ENCODE measurements at places on chromosomes 1 and 21.

DNA sequence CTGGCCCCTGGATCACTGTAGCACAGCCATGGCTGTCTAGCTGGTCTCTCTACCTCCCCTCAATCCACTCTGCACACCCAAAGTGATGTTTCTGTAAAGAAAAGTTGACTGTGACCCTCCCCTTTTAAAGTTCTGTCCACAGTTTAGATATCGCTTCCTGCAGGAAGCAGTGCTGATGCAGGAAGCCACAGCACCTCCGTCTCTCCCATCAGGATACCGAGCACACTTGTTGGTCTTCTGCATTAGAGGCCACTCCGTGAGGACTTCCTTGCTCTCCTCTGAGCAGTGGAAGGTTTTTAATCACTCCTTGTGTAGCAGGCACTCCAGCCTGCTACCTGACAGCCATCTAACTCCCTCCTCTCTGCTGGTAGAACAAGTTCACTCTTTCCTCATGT lies 69.5 kb downstream of the GADD45A start:
- DNase-seq: no peak

DNA sequence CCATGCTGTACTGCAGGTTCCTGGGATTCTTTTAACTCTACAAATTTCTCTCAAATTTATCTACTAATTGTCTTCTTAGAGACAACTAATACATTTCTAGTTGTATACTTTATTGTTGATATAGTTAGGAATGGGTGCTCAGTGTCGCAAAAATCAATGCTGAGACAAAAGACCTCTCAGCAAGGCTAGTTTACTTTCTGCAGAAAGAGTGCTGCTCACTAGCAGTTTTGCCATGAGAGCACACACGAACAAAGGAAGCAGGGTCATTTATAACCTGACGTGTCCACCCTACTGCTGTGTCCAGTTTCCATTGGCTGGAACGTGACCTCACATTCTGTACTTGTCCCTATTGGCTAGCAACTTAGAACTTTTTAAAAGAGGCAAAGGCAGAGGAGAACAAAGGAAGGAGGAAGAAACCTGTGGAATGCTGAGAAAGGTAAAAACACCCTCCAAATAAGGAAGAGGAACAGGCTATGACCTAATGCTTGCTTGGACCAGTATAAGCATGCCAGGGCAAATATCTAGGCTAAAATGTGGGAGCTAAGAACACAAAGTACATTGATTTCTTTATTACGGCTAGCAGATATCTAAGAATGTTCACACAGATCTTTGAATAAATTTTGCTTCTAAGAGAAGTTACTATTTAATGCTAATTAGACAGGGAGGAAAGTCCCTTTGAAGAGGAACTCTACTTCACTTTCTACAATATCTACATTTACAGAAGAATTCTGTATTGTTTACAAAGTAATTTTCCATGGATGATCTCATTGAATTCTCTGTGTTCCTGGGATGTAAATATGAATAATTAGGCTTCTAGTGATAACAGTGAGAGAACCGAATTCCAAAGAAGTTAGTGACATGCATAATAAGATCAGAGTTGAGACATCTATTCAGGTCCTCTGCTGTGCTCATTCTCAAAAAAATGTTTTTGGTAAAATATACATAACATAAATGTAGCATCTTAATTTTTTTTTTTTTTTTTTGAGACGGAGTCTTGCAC lies 86.0 kb upstream of the MAP10 start:
- DNase-seq: no peak

DNA sequence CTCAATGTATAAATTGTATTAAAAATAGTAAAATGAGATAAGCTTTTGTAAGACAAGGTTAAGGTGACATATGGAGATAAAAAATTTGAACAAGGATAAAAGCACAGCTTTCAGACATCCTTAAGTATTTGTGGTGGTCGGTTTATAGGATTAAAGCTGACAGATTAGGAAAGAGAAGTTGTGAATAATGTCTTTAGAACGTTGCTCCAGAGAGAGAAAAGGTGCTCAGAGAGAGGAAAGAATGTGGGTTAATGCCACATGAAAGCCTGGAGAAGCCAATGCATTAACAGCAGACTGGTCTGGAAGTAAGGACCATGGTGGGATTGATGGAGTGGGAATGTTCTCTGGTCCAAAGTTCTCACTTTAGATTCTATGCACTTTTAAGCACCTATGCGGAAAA lies 44.8 kb downstream of the ATP6V1G3 start:
- DNase-seq: no peak

DNA sequence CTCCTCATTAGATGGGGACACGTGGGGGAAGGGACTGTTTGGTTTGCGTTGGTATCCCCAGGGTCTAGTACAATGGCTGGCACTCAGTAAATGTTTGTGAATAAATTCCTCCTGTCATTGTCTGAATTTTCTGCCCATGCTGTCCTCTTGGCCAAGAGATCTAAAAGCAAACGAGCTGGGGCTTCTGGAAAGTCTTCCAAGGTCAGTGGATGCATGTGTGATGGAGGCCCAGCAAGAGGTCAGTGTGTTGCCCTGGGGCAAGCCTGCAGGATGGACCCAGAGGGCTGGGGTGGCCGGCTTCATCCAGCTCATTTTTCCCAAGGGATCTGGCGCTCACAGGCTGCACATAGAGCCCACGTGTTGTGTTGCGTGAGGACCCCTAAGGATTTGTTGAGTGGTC lies 30.0 kb upstream of the JUN start:
- DNase-seq: no peak

- DNase-seq: no peak
Measured at GRCh38 chr1:152411134-152411533, 2.9 kb downstream of the CRNN start.

GRCh38 chr1:903721-904271 lies 19.9 kb upstream of the SAMD11 start:
- no peak for DNase-seq

DNA sequence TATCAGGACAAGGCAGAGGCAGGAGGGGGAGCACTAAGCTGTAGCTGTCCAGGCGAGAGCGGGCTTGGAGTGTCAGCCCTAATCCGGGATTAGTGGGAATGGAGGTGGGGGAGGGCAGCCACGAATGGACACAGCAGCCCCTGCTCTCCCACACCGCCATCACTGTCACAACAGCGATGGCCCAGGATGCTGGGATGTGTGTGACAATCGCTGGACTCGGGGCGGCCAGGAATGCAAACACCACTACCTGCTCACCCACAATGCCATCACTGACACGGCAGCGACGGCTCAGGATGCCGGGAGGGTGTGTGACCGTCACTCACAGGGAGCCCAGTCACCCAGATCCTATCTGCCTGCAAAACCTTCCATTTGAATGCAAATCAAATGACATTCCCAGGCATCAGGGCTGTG lies 2.9 kb downstream of the C2CD2 start:
- DNase-seq: no peak

DNA sequence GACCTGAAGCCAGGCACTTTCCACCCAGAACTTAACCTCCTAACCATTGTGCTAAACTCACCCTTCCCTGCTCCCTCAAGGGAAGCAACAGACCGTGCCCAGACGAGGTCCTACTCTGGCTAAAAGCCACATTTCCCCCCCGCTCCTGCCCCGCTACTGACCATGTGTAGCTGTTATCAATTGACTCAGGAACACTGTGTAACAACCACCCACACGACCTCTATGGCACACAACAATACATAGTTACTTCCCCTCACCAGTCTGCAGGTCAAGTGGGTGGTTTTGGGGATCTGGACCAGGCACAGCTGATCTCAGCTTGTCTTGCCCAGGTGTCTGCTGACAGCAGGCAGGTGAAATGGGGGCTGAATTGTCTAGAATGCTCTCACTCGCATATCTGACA lies 40.1 kb downstream of the CAMK2N1 start:
- no peak for DNase-seq

DNA sequence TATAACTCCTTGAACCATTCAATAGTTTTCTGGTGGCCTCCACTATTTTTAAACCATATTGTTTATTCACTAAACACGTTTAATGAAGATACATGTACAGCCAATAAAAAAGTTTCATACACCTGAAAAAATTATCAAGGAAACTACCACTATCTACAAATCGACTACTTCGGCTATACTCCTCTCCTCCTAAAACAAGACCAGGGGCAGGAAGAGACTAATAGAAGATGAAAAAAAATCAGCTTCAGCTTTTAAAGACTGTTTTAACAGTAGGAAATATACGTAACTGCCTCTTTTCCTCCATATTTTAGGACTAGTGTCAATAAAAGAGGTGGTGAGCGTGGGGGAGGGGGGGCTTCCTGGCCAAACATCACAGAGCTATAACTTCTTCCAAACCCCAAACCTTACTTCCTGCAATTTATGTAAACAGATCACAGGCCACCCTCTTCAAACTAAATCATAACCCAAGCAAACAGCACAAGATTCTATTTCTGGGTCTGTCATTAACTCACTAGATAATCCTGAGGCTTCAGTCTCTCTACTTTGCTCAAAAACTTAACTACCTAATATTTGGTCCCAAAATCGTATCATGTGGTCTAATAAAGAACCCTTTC lies 15.1 kb downstream of the FOXJ3 start:
- no peak for DNase-seq

GRCh38 chr1:147225193-147225730 lies at the start of gene FMO5:
Gene FMO5, minus strand, starts transcription at chr1:147225339. Its CDS starts 310 bp downstream, at chr1:147225029.
- DNase-seq: no peak

- DNase-seq: no peak
Measured at GRCh38 chr1:7644086-7644485, 127.0 kb upstream of the VAMP3 start.

- no peak for DNase-seq
Measured at GRCh38 chr1:228180959-228181644, 15.5 kb downstream of the IBA57 start.

DNA sequence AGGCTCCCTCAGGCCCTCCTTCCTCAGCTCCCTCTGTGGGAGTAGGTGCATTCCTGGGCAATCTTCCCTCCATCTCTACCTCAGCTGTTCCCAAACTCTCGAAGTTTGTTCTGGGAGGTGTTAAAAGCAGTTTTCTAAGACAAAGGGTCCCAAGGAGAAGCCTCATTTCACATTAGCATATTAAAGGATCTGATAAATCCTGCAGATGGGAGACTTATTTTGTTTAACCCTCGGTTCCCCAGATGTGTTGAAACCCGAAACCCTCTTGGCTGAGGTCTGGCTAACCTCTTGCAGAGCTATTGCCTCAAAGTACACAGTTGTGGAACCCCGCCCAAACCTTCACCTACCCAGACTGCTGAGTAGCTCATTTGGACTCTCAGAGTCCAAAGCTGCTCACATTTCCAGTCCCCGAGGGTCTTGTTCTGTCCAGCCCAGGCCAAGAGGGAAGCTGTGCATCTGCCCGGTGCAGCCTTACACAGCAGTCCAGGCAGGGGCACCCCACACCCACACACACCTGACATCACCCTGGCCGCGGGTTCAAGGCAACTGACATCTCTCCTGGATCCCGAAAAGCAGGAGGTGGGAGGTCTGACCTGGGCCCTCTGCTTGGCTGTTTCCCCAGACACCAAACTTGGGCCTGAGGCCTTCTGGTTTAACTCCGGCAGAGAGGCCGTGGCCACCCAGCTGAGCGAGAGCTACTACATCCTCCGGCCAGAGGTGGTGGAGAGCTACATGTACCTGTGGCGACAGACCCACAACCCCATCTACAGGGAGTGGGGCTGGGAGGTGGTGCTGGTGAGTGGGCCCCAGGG lies 19.5 kb upstream of the SELENON start:
- DNase-seq: no peak

DNA sequence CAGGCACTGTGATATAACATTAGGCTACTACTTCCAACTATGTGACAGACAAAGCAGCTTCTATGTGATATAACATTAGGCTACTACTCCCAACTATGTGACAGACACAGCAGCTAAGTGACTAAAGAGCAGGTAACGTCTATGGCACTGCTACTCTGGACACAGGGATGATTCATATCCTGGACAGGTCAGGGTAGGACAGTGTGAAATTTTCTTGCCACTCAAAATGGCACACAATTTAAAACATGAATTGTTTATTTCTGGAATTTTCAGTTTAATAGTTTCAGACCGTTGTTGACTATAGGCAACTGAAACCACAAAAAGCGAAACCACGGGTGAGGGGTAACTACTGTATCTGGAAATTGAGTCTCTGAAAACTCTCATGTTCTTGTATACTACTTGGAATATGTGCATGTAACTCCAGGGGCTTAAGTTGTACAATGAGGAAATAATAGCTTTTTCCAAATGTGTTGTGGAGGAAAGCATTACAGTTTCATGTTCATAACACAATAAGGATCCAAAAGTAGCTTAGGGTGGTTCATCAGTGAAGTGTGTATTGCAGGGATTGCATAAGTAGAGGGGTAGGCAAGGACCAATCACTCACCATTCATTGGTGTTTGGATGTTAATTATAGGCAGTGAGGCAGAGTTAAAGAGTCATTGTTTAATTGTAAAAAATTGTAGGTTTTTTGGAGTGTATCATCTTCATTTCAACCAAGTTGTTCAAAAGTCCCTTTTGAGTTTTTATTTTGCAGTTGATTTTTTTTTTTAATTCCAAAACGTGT lies 5.3 kb downstream of the DTL start:
- DNase-seq: no peak

DNA sequence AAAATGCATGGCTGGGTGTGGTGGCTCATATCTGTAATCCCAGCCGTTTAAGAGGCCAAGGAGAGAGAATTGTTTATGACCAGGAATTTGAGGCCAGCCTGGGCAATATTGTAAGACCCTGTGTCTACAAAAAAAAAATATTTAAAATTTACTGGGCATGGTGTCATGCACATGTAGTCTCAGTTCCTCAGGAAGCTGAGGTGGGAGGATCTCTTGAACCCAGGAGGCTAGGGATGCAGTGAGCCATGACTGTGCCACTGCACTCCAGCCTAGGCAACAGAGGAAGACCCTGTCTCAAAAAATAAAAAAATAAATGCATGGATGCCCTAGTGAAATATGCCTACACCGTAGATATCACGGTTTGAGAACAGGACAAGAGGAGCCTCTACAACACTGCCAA lies 1331.2 kb upstream of the B3GALT2 start:
- DNase-seq: no peak

GRCh38 chr1:14498839-14499238 lies 99.6 kb upstream of the KAZN start:
- DNase-seq: no peak

DNA sequence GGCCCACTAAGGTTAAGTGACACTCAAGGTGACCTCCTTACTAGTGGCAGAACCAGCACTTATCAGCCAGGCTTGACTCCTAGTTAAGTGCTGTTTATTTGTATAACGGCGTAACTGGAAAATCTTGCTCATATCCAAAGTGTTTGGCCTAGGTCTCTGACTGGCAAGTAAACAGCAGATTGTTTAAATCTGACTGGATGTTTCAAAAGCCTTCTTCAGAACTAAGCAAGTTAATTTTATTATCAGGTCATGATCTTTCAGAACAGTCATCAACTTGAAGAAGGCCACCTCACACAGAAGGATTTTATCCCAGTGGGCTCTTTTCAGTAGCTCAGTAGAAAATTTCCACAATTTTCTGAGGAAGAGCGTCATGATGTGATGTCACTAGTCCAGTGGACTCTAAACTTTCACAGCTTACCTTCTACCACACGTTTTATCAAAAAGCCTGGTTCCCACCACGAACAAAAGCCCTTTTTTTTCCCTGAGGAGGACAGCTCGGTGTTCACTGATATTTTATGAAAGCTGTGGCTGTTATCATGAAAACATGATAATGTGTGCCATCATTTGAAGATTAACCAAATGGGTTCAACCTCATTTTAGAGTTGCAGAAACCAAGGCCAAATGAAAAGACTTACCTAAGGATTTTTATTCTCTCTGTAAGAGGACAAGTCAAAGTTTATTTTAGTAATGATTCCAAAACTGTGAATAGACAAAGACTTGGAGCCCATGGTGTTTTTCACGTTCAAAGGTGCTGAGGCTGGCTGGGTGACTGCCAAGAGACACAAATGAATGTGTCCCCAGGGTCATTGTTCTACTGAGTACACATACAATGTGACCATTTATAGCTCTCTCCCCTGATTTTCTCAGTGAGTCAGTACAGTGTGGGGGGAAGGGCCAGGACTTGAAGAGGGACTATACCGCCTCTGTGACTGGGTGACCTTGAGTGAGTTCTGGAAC lies 9.1 kb downstream of the SGIP1 start:
- DNase-seq: no peak

Measured in cortex of kidney (tissue), 1 donor.